Uterus (tissue), 4 donors: ENCODE measurements at places on chromosomes 5 and 9.

GRCh38 chr5:158499075-158499891 lies 600.4 kb downstream of the EBF1 start:
- peak; percentile 24 for DNase-seq

- no peak for DNase-seq
These were observed 270.7 kb upstream of the WWC1 start for GRCh38 chr5:168020542-168021294.

DNA sequence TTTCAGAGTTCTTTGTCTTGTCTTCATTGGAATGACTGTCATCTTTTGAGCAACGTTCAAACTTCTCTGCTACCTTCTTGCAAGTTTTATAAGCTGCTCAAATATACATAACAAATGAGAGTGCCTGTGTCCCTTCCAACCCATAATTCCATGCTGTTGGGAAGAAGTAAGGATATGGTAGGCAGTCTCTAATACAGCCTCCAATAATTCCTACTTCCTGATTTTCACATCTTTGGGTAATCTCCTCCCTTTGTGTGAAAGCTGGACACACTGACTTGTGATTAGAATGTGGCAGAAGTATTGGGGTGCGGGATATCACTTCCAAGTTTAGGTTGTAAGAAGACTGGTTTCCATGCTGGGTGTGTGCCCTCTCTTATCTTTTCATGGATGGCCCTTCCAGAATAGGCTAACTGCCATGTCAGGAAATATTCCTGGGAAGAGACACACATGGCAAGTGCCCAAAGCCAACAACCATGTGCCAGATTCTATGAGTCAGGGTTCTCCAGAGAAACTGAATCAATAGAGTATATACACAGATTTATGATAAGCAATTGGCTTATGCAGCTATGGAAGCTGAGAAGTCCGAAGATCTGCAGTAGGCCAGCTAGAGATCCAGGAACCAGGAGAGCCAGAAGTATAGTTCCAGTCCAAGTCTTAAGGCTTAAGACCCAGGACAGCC lies 531.3 kb downstream of the NTRK2 start:
- DNase-seq: no peak

DNA sequence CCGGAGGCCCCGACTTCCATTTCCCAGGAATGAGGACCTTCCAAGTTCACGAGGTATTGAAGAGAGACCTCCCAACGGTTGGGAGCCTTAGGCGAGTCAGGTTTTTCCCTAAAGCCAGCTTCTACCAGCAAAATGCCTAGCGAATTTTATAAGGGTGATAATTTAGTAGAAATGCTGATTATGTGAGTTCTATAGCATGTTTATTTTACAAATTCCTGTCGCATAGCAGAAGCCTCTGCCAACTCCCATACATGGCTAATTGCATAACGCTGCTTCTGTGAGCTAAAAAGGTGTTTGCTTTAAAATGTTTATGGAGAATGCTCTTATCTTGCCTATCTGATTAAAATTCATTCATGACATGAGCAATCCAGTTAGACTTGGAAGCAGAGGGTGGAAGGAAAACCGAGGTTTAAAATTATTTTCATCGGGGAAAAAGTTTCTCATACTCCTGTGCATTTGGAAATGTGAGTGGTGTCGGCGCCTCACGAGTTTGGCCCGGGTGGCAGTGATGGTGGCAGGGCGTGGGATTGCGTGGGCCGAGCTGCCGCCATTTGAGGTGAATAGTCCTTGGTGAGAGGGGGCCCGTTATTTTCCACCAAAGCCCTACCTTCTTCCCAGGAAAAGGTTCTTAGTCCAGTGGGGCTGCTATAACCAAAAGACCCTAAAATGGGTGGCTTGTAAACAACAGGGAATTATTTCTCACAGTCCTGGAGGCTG lies 104.4 kb upstream of the FCN2 start:
- DNase-seq: no peak

DNA sequence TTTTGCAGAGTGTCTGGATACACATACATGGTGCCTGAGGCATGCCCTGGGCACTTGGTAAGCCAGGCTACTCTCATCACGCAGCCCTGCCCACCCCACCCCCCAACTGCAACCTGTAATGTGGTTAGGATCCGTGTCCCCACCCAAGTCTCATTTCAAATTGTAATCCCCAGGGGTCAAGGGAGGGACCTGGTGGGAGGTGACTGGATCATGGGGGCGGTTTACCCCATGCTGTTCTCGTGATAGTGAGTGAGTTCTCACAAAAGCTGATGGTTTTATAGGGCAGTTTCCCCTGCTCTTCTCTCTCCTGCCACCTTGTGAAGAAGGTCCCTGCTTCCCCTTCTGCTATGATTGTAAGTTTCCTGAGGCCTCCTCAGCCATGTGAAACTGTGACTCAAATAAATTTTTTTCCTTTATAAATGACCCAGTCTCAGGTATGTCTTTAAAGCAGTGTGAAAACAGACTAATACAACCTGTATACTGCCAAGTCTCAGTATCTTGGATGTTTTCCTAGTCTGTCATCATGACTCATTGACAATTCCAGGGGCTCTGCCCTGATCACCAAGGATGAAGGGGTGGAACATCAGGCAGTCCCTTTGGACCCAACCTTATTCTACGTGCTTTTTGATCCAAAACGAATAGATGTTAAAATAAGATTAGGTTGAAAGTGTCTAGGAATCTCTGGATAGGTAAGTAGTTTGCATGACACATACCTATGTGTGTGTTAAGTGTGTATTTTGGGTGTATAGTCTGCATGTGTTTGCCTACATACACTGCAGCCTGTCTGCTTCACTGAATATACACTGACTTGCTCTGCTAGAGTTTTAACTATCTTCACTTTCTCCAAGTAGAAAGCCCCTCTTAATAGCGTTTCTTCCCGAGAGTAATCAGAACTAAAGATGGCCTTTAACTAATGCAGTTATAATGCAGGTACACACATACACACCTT lies 293.8 kb downstream of the SLIT3 start:
- no peak for DNase-seq

DNA sequence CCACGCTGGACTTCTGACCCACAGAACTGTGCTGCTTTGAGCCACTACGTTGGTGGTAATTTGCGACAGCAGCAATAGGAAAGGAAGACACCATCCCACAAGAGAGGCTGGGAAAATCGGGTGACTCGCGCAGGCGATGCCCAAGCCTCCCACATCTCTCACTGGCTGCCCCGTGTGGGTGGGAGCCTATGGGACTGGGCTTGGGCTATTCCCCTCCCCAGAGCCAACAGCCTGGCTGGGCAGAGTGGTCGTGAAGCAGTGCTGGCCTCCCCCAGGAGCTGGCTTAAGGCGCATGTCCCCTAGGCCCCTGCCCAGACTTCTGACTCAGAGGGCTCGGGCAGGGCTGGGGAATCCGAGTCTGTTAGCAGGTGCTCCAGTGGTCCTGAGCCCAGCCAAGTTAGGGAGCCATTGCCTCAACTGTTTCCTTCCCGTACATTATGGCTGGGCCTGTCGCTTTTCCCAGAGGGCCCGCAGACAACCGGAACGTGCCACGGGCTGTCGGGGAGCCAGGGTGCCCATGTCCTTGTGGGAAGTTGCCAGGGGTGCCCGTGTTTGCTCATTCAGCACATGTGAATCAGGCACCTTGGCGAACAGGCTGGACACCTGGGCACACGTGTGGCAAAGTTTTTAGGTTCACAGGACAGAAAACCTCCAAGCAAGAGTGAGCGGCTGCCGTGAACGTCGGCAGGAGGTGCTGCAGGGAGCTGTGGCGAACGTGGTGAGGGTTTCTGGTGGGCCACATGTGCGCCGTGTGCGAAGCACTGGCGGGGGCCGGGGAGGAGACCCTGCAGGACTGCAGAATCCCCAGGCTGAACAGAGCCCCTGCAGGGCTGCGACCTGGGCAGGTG lies 7.0 kb upstream of the RASGEF1C start:
- no peak for DNase-seq

- DNase-seq: no peak
These were observed 3.3 kb downstream of the OTULINL start for GRCh38 chr5:14584848-14585247.

- peak; percentile 85 for DNase-seq
These were observed 106.1 kb downstream of the THBS4 start for GRCh38 chr5:80141147-80141671.

- DNase-seq: no peak
These were observed 62.1 kb upstream of the NUDT12 start for GRCh38 chr5:103624675-103625074.

DNA sequence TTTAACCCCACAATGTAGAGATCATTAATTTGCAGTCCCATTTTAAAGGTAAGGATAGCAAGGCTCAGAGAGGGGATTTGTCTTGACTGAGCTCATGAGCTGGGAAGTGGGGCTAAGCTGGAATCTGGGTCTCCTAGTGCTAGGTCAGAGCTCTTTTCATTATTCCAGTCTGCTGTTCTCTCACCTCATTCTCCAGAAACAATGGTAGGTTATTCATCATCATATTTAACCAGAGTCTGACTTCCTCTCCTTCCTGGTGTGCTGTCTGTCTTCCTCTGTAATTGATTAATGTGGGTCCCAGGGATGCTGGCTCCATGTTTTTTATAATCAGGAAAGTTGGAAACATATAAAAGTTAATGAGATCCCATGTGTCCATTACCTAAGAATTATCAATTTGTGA lies 20.6 kb downstream of the C9orf43 start:
- no peak for DNase-seq

- DNase-seq: no peak
These were observed 81.1 kb downstream of the SEC61B start for GRCh38 chr9:99303177-99303576.

DNA sequence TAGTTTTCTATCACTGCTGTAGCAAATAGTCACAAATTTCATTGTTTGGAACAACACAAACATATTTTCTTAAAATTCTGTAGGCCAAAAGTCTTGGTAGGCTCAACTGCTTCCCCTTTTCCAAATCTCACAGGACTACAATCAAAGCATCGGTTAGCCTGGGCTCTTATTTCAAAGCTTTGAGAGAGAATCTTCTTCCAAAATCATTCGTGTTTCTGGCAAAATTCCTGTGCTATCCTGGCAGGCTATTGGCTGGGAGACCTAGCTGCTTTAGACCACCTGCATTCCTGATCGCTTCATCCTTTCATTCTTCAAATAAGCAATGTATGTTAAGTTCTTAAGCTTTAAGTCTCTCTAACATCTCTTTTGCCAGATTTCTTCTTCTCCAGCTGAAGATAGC lies 629.8 kb upstream of the CDH18 start:
- no peak for DNase-seq

DNA sequence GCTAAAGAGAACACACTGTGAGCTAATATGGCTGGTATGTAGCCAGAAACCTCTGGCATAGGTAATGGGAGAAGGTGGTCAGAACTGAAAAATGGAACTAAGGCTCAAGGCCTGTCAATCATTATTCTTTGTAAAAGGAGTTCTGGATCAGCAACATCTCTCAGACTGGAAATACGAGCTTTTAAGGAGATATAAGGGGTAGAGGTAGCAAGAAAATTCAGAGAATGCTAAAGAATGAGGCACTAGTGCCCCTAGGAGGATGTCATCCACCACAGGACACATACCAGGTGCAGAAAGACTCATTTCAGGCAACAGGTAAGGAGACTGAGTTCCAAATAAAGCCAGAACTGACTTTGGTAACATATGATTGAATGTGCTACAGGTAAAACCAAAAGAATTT lies 18.9 kb upstream of the MOCS2 start:
- DNase-seq: no peak

- no peak for DNase-seq
These were observed 21.9 kb upstream of the TOR1B start for GRCh38 chr9:129781131-129781530.

DNA sequence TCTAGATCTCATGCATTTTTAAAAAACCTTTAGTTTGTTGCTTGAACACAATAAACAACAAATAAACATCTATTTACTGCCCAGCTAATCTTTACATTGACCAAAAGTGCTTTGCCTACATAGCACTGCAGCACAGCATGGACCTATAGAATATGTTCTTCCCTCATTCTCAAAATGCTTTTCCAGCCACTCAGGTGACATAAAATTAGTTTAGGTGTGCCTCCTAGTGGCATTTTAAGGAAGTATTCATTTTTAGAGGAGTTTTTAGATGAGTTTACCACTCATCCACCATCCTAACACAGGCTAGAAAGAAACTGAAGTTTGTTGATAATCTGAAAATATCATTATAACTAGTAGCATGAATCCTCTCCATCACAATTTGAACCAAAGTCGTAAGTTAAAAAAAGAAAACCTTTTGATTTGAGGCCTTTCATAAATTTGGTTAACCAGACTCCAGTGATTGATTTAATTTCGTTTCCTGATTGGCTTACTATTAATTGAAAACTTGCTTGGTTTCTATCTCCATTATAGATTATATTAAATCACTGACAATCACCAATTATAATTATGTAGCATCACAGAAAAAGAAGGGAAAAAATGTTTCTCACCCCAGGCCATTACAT lies 12.6 kb downstream of the PLGRKT start:
- DNase-seq: no peak

DNA sequence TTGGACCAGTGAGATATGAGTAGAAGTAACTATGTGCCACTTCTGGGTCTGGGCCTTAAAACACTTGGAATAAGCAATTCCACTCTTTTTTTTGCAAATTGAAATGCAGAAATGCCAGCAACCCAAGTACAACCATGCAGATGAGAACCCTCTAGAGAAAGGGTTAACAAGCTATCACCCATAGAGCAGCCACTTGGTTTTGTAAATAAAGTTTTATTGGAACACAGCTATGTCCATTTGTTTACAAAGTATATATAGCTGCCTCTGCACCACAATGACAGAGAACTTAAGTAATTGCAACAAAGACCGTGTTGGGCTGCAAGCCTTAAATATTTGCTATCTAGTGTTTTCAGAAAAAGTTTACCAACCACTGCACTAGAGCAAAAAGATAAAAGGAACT lies 9.8 kb upstream of the TARS1 start:
- DNase-seq: no peak

DNA sequence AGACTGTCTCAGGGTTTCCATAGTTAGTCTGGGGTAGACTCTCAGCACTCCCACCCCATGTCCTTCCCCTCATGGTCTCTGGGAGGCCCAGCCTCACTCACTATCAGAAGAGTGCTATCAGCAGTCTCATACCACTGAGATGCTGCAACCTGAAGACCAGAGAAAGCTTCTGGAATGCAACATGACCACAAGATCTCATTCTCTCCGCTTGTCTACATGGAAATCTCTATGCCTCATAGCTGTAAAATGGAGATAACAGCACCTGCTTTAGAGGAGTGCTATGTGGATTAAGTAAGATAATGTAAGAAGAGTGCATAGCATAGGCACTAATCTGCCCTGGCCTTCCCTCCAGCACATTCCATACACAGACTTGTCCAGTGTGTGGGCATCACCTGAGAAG lies 47.0 kb upstream of the ZNF169 start:
- DNase-seq: no peak
